ENCODE measurements at places on chromosomes 1 and 21.

- DNase-seq: no peak
These were observed 303.2 kb upstream of the FAM78B start for GRCh38 chr1:166470014-166470413.

GRCh38 chr1:153245466-153245865, 14.0 kb upstream of the LORICRIN start:
- no peak for DNase-seq

DNA sequence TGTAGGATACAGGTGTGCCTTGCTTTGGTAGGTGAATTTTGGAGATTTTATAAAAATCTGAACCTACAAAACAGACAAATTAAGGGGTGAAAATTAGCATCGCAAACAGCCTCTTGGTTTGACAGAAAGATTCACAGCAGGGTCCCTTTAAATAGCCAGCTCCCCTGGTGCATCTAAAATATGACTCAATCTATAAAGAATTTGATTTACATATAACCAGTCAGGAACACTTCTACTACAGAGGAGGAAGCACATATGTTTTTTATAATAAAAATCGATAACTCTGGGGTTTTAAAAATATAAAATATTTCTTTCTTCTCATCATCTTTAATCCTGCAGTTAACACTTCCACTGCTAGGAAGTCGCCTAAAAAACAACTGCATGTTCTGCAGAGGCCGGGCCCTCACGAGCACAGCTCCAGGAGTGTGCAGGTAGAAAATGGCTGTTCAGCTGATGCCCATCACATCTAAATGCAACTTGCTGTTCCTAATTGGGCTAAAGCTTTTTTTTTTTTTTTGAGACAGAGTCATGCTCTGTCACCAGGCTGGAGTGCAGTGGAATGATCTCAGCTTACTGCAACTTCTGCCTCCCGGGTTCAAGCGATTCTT, 203.4 kb downstream of the HS2ST1 start:
- DNase-seq: no peak

DNA sequence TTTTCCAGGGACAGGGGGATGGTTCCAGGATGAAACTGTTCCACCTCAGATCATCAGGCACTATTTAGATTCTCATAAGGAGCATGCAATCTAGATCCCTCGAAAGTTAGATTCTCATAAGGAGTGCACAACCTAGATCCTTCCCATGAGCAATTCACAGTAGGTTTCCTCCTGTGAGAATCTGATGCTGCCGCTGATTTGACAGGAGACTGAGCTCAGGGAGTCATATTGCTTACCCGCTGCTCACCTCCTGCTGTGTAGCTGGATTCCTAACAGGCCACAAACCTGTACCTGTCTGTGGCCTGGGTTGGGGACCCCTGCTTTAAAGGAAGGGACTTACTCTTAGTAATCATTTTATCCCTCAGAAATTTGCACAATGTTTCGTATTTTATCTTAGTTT, 9.3 kb downstream of the CTH start:
- no peak for DNase-seq

GRCh38 chr1:106022312-106022902, 1034.1 kb upstream of the PRMT6 start:
- DNase-seq: peak; percentile 7

- no peak for DNase-seq
These were observed 256.3 kb upstream of the ADGRL4 start for GRCh38 chr1:79262745-79263258.

- DNase-seq: no peak
These were observed 324.0 kb downstream of the NTNG1 start for GRCh38 chr1:107464827-107465226.

- DNase-seq: no peak
These were observed 59.0 kb upstream of the BTG3 start for GRCh38 chr21:17671733-17672132.

DNA sequence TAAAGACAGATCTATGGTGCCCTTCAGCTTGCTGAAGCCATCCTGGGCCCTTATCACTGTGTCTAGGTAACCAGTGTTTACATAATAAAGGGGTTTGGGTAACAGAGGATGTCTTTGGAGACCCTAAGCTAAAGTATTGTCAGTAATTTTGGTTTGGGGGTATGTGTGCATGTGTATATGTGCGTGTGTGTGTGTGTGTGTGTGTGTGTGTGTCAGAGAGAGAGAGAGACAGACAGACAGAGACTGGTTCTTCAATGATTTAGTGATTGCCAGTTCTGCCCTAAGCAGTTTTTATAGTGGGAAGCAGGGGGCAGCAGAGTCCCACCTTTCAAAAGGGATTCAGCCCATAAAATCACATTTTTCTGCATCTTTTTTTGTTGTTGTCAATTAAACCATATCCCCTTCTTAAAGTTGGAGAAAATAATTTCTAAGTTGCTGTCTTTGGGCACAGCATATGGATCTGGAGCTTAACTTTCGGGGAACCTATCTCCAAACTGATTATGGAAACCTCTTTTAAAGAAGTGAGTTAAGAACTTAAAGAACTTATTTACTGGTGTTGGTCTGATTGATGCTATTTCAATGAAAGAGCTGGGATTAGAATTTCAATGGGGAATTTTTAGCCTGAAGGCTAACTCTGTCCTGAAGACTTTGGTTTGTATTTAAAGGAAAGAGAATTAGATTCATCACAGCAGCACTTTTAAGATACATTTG, 51.1 kb downstream of the ZNF326 start:
- DNase-seq: peak; percentile 42

GRCh38 chr1:201648907-201649721, 110.2 kb downstream of the NAV1 start:
- peak; percentile 41 for DNase-seq

DNA sequence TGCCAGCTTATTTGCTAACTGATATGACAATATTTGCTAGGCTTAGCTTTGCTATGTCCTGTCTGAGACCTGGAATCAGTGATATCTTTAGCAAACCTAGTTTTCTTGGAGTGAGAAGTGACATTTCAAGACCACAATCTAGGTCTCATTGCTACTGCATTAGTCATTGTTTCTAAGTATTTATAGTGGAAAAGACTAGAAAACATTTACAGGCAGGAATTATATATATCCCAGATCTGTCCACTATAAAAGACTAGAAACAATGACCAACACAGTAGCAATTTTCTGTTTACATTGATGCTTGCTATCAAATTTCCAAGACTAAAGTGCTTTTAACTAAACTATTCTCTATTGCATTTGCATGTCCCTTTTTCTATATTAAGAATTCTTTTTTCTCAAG, 5.0 kb upstream of the RGS18 start:
- no peak for DNase-seq
